GOT3 (cell line): ENCODE measurements at places on chromosomes 4 and X.

DNA sequence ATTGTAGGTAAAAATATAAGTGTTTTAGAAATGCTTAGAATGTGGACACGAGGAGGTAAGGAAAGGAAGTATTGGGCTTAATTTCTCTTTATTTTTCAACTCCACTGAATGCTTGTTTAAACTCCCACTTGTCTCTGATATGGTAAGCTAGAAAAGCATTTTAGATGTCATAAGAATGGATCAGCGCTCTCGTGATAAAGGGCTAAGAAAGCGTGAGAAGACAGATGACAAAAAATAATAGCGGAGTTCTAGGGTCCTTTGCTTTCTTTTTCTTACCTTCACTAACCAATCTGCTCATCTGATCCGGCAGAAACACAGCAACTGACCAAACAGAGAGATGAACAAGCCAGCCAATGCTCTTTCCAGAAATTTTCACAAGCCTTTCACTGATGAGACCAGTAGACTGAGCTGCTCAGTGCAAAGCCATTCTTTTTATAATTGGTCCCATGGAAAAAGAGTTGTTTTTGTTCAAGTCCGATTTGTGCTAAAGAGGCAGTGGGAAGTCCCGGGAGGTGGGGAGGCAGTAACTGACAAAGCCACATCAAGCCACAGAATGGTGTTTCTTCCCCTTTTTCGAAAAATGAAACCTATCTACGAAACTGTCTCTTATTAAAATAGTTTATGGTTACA, at the start of gene TASL:
TSS of gene TASL (minus strand) at position 405 of the 630 bp plus-strand sequence. CDS start 17,411 bp downstream, outside the sequence.
- DNase-seq, result no peak

DNA sequence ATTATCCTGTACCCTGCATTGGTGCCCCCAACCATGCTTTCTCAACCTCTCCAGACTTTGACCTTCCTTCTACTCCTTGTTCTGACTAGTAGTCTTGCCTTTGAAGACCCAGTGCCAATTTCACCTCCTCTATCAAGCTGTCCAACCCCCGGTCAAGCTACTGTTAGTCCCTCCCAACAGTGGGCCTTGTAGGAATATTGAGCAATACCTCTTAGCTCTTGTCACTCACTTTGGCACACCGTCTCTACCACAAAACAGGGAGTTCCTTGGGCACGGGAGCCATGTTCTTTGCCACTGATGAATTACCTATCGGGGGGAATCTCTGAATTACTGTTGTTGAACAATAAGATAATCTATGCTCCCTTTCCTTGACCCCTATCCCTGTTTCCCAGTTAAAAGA, 25.2 kb downstream of the LAS1L start:
- no peak for DNase-seq

DNA sequence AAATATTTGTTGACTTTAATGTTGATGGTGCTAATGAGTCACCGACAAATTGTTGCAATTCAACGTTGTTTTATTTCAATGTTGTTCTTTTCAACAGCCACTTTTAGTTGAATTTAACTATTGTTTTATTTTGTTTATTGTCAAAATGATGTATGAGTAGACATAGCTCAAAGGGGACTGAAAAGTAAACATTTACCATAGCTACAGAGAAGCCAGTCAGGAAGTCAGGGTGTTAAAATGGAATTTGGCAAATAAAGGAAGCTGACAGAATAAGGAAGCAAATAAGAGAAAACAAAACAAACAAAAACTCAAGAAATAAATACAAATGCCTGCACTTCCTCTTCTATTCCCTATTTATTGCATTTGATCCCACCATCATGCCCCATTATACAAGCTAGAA, 648.4 kb upstream of the HTR2C start:
- no peak for DNase-seq

- peak; percentile 53 for DNase-seq
Measured at GRCh38 chr4:121711263-121712000, 14.7 kb upstream of the ANXA5 start.

GRCh38 chr4:41991916-41992767, 1.8 kb downstream of the SLC30A9 start:
- DNase-seq, result no peak

DNA sequence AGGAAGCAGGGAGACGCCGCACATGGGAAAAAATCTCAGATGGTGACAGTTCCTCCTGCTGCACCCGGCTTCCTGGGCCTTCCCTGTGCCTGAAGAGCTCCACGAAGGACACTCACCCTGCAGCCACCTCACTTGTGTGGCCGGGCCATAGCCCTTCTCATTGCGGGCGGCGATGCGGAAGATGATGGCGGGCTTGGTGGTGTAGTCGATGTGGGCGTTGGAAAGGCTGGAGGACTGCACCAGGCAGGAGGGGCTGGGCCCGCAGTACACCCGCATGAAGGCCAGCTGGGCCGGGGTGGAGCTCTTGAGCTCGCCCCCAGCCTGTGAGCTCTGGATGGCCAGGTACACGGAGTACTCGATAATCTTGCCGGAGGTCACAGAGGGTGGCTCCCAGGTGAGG, 5.7 kb upstream of the RENBP start:
- no peak for DNase-seq

DNA sequence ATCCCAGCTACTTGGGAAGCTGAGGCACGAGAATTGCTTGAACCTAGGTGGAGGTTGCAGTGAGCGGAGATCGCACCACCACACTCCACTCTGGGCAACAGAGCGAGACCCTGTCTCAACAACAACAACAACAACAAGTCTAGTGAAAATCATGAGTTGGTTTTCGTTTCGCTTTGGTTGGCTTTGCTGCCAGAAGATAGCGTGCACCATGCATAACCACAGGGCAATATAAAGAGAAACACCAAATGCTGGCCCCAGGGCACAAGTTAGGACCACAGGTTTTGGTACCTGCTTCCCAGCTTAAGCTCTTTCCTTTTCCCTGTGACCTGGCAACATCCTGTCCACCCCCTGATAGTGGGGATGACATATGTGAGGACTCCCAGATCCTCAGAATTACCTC, 21.5 kb upstream of the HMGB3 start:
- DNase-seq, result no peak

DNA sequence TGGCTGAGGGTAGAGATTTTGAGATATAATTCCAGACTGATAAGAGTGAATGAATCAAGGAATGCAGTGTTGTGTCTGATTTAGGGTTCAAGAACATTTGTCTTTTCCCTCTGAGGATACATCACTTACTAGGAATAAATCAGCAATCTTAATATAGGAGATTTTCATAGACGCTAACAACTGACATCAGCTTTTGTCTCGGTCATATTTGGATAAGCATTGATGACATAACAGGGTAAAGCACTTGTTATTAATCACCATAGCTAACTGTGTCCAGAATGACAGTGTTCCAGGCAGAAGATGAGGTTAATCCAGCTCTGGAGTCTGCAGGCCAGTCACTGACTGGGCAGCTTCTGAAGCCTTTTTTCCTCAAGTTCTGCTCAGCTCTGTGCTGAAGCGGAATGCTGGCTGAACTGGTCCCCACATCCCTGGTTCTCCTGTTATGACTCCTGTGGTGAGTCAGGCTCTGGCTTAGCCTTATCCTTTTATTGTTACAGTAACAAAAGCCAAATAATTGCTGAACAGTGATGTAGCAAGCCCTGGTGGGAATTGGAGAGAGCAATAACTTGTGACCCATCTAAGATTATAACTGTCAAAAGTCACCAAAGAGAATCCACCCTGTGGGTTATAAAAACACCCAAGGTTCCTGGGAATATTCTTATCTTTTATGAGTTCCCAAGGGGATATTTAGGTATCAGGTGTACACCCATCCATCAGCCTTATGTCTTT, 41.8 kb downstream of the FNIP2 start:
- DNase-seq, result no peak
